Left colon (tissue), 2 donors: ENCODE measurements at places on chromosomes 16 and 17. TPM values are rescaled to one million over a fixed set of nuclear protein-coding genes. Genes with fewer than 3 reads are reported as not detected.

GRCh38 chr17:1735834-1736347 lies 6.8 kb upstream of the SERPINF2 start:
- DNase-seq, result no peak

- DNase-seq, result no peak
Measured at GRCh38 chr17:4854111-4854681, 21.1 kb downstream of the MINK1 start.

DNA sequence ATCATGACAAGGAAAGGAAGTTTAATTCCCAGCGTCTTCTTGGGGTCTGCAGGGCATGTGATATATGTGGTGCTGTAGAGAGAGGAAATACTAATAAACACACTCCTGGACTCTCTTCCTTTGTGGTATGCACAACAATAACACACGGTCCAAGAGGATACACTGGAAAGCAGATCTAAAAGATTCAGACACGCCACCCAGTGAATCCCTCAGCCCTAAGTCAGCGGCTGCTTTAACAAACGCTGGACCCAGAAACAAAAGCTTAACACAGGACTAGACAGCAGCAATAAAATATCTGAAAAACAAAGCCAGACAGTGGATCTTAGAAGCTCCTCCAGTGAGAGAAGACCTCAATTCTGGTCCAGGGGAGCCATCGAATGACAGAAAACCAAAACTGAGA lies 13.1 kb downstream of the CFAP20 start:
- no peak for DNase-seq

- no peak for DNase-seq
Measured at GRCh38 chr16:19718624-19718965, 524 bp downstream of the IQCK start.

GRCh38 chr17:5861854-5862253 lies 208.3 kb upstream of the WSCD1 start:
- no peak for DNase-seq

DNA sequence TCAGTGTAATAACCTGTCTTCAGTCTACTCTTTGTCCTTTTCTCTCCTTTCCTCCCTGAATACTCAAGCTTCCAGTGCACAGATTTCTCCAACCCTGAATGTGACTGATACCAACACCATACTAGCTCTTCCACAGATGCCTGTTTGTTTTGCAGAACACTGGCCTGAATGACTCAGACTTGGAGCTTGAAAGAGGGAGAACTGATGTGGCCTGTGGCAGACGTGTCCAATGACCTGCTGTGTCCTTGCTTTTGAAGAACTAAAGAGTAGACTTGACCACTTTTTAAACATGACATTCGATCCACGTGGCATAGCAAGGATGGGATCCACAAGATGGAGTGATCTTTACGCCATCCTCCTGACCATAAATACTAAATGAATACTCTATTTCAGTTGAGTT lies 361.0 kb downstream of the WWOX start:
- no peak for DNase-seq

GRCh38 chr17:51166987-51167931 lies 1.0 kb downstream of the NME2 start:
- no peak for DNase-seq

DNA sequence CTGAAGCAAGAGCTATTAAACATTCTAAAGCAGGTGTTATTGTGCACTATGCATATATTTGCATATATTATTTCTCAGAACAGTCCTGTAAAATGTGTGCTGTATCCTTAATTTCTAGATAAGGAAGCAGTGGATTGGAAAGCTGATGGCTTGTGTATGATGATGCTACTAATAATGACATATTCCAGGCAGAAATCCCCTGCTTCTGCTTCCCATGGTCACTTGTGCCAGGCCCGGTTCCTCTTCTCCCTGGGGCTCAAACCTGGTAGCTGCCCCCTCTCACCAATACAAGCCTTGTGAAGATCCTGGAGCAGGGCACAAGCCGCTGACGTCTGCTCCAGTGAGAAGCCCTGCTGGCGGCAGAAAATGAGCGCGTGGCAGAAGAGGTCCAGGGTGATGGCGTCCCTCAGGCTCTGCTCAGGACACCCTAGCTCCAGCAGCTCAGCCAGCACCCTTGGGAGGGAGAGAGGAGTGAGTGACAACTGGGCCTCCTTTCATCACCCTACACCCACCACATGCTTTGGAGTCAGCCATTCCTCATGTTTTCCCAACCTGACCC lies 1.8 kb downstream of the CFAP119 start:
- DNase-seq, result no peak

DNA sequence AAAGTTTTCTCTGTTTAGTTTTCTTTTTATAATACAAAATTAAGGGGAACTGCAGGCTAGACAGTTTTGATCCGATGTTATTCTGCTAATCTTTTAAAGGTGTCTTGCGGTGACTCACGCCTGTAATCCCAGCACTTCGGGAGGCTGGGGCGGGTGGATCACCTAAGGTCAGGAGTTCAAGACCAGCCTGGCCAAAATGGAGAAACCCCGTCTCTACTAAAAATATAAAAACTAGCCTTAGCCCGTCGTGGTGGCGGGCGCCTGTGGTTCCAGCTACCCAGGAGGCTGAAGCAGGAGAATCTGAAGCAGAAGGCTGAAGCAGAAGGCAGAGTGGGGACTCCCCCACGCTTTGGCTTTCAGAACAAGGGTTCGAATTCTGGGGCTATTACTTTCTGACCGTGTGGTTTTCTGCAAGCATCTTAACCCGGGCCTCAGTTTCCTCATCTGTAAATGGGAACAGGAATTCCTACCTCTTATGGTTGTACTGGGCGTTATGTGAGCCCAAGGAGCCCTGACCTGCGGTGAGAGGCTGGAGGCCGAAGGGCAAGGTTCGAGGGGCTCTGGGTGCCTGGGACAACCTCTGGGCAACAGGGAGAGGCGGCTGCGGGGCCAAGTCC lies 1.2 kb upstream of the KATNB1 start:
- no peak for DNase-seq

- no peak for DNase-seq
Measured at GRCh38 chr17:55267777-55268648, 3.3 kb downstream of the HLF start.

DNA sequence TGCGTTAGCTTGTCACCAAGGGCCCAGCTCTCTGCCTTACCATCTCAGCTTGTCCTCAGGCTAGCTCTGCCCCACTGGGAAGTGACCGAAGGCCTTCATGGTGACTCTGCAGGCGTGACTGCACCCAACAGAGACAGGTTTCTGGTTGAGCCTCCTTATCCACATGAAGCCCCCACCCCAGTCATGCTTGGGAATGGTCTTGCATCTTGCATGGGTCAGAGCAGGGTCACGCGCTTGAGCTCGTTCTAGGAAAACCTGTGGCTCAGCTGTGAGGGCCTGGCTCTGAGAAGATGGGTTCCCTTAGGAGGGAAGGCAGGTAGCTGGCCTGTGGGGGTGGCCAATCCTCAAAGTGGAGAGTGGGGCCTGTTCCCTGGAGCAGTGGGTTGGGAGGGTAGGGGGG lies 122.8 kb downstream of the BANP start:
- DNase-seq, result no peak

GRCh38 chr17:79836972-79837887 lies 2.0 kb downstream of the CBX4 start:
- peak; percentile 93 for DNase-seq

DNA sequence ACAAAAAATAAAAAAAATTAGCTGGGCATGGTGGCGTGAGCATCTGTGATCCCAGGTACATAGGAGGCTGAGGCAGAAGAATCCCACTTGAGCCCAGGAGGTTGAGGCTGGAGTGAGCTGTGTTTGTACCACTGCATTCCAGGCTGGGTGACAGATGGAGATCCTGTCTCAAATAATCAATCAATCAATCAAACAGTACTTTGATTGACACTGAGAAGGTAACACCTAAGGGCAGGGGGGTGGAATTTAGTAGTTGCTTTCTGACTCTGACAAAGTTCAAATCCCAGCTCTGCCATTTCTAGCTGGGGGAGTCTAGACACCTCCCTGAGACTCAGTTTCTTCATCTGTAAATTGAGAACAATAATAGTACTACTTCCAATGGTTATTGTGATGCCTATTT lies 12.0 kb downstream of the SSH2 start:
- no peak for DNase-seq

- DNase-seq, result peak; percentile 83
Measured at GRCh38 chr16:31201582-31202413, 762 bp downstream of the PYCARD start.

- no peak for DNase-seq
Measured at GRCh38 chr17:5694551-5694950, 110.2 kb upstream of the NLRP1 start.

GRCh38 chr16:10256784-10257641 lies 74.8 kb upstream of the GRIN2A start:
- no peak for DNase-seq

GRCh38 chr17:77887110-77887463 lies 71.4 kb upstream of the TNRC6C start:
- no peak for DNase-seq

DNA sequence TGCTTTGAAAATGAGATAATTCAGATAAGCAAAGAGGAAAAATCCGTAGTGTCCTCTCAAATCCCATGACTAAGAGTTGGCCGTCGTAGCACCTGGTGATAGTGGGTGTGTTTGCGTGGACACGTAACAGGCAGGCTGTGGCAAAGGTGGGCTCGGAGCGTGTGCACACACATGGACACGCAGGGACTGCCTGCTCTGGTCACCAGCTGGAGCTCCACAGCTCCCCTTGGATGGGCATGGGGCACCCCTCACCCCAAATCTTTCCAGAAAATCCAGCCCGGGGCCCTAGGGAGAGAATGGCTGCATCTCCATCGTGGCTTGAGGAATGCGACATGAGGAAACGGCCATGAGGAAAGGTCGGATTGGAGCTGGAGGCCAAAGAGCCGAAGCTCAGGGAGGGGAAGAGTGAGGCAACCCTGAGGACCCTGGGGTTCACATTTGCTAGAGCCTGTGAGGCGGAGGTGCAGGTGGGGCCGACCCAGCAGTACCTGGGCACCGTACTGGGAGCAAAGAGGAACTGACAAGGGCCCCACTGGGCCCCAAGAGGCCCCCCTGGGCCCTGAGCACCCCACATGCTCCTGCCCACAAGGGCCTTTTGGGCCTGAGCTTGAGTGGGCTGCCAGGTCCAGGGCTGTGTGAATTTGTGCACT lies 51.6 kb downstream of the DNAH17 start:
- no peak for DNase-seq

GRCh38 chr16:6863135-6863534 lies 469.5 kb upstream of the RBFOX1 start:
- no peak for DNase-seq

- no peak for DNase-seq
Measured at GRCh38 chr16:72985148-72985941, 62.6 kb downstream of the ZFHX3 start.

- no peak for DNase-seq
Measured at GRCh38 chr16:67731753-67732095, 12.6 kb upstream of the GFOD2 start.

DNA sequence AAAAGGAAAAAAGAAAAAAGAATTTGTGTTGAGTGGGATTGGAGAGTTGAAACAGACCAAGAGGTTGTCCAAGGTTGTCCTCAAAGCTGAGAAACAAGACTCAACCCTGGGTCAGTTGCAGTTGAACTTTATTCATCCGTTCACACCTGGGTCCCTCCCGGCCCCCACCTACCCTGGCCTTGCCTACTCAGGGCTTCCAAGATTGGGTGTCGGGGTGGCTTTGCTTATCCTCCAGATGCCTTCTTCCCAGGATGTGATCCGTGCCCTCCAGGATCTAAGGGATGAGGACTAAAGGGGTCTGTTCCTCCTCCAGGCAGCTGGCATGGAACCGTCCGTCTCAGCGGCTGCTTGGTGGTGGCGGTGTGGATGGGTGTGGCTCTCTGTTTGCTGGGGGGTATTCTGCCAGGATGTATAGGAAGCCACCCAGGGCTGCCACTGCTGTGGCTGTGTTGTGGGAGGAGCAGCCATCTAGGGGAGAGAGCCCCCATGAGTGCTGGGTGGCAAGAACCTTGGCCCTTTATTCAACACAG lies 10.3 kb upstream of the NAGPA start:
- peak; percentile 2 for DNase-seq

Gene SLC6A4
- 1.1 TPM for total RNA-seq

Gene KRT36
- total RNA-seq, result 0.27 TPM

Gene SPNS3
- 0.89 TPM for total RNA-seq

Gene RCVRN
- not detected for total RNA-seq

Gene ETV4
- 0.89 TPM for total RNA-seq

Gene MYO15B
- 676 TPM for total RNA-seq

Gene CDR2L
- total RNA-seq, result 3.2 TPM
